ENCODE measurements at places on chromosomes 16 and 17.
A peak's percentile ranks its signal among the peaks of the same experiment; 100 is the strongest.

- H3K4me1 ChIP-seq, result peaks cover 4% of the 10 kb centered on the region
- peaks cover 6% of the 10 kb centered on the region for H3K36me3 ChIP-seq
- H3K27me3 ChIP-seq, result peaks cover 18% of the 10 kb centered on the region
- H3K4me3 ChIP-seq, result no peak overlapping the region
- H3K27ac ChIP-seq, result no peak overlapping the region
- DNase-seq, result no peak
These were observed 15.9 kb upstream of the PDXDC1 start for GRCh38 chr16:14958970-14959369.

GRCh38 chr16:29820271-29820701, at the start of gene MVP:
TSS of gene MVP (plus strand) at chr16:29820462. CDS start at chr16:29830550, 10,088 bp downstream.
- H3K27me3 ChIP-seq, result no peaks in the 10 kb centered on the region
- peak within 1 kb of the TSS; percentile 96 for H3K4me3 ChIP-seq
- peak within 1 kb of the TSS; percentile 93 for H3K27ac ChIP-seq
- DNase-seq, result peak; percentile 33
- H3K4me1 ChIP-seq, result peaks cover 48% of the 10 kb centered on the region

DNA sequence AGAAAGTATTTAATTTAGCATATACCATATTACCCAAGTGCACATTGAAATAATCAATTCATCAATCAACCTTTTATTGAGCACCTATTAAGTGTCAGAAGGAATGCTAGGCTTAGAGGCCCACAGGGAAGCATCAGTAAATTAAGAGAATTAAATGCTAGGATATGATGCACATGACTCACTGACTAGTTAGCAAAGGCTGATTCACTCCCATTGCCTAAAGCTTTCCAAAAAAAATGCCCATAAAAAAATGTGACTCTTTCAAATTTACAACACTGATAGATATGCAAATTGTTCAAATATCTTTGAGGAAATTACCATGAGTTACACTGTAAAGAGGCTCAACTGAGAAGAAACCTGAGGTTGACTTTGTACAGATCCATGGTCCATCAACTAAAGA, 883.3 kb downstream of the CDH11 start:
- DNase-seq, result no peak
- no peak overlapping the region for H3K27ac ChIP-seq
- H3K4me3 ChIP-seq, result no peak overlapping the region
- H3K4me1 ChIP-seq, result no peaks in the 10 kb centered on the region
- no peaks in the 10 kb centered on the region for H3K27me3 ChIP-seq

DNA sequence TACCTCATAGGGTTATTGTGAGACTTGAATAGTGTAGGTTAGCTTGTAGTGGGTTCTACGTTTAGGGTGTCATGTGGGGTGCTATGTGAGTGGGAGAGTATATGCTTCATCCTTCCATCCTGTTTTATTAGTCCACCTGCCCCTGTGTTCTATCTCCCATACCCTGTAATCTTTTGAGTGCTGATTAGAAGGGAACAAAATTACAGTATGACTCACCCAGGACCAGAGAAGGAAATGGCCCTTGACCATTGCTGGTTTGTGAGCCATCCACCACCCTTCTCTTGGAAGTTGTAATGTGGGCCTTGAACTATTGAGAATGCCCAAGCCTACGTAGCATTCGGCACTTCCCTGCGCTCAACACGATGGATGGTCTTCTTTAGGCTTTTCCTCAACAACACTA, 17.1 kb downstream of the SAP30BP start:
- H3K4me1 ChIP-seq, result peaks cover 21% of the 10 kb centered on the region
- H3K27ac ChIP-seq, result no peak overlapping the region
- H3K36me3 ChIP-seq, result peaks cover 2% of the 10 kb centered on the region
- no peak for DNase-seq
- H3K27me3 ChIP-seq, result no peaks in the 10 kb centered on the region
- no peak overlapping the region for H3K4me3 ChIP-seq

- H3K36me3 ChIP-seq, result peaks cover 3% of the 10 kb centered on the region
- no peaks in the 10 kb centered on the region for H3K27me3 ChIP-seq
- no peak for DNase-seq
- no peak overlapping the region for H3K27ac ChIP-seq
- peak overlapping the region; percentile 66 for H3K4me3 ChIP-seq
These were observed 35.2 kb downstream of the ANKRD11 start for GRCh38 chr16:89455178-89455577.

DNA sequence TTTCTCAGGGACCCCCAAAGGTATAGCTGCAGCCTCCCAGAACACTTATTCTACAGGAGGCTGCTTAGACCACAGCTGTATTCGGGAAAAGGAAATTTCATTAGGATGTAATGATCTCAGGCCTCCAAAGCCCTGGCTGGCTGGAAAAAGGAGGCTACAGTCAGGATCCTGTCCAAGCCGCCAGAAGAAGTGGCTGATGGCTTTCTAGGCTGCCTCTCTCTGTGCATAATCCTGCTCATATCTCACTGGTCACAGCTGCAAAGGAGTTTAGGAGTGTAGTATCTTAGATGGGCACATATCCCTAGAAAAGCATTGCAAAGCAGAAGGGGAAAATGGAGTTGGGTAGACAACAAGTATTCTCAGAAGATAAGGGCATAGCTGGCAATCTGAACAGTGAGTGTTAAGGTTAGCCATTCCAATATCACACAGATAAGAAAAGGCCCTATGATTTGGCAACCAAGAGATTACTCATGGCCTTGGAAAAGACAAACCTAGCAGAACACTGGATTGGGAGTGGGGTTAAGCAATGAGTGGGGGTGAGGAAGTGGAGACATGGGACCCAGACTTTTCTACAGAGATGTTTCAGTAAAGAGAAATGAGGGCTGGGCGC, 26.0 kb upstream of the PRKCA start:
- H3K36me3 ChIP-seq, result no peaks in the 10 kb centered on the region
- H3K27me3 ChIP-seq, result no peaks in the 10 kb centered on the region
- no peak overlapping the region for H3K4me3 ChIP-seq
- peaks cover 3% of the 10 kb centered on the region for H3K4me1 ChIP-seq
- DNase-seq, result no peak

All from T-helper 17 cell (primary cell).